HuH-7.5 (cell line): ENCODE measurements at places on chromosomes 5 and 9.

GRCh38 chr5:178349625-178350353, 117.2 kb upstream of the PHYKPL start:
- DNase-seq, result no peak

GRCh38 chr9:125635888-125636287, 71.1 kb downstream of the MAPKAP1 start:
- no peak for DNase-seq

GRCh38 chr5:116378777-116379121, 195.9 kb downstream of the SEMA6A start:
- no peak for DNase-seq

DNA sequence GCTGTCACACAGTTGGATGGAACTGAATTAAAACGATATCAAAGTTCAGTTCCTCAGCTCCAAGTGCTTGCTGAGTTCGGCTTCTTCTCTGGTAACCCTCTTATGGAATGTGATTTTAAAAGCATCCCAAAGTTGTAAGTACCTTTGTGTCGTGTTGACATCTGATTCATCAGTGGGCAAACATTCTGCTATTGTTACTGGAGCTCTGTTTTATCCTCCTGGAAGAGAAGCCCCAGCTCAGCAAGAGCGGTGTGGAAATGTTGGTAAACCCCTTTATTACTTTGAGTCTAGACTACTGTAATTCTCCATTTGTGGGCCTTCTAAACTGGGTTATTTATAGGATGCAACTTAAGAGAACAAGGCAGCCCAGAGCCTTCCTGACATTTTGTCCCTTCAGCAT, 699.3 kb upstream of the WWC1 start:
- no peak for DNase-seq

DNA sequence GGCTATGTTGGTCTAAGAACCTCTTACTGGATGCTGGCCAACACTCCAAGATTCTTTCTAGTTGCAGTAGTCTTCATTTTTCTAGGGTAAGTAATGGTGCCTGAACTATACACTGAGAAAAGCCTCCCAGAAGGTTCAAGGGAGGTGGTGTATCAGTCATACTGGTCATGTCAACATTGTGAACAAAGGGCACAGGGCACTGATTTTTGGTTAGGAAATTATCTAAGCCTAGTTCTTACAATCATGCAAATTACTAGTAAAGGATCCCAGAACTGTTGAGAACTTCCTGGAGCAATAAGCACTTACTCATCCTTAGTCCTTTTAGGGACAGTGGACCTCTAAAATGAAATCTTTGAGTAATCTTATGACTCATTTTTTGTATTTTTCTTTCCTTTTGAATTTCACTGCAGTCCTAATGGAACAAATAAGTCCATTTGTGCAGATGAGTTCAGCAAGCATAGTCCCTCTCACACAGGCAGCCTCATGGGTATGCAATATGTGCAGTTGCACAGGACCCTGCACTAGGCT, 21.1 kb upstream of the CDC42SE2 start:
- no peak for DNase-seq

DNA sequence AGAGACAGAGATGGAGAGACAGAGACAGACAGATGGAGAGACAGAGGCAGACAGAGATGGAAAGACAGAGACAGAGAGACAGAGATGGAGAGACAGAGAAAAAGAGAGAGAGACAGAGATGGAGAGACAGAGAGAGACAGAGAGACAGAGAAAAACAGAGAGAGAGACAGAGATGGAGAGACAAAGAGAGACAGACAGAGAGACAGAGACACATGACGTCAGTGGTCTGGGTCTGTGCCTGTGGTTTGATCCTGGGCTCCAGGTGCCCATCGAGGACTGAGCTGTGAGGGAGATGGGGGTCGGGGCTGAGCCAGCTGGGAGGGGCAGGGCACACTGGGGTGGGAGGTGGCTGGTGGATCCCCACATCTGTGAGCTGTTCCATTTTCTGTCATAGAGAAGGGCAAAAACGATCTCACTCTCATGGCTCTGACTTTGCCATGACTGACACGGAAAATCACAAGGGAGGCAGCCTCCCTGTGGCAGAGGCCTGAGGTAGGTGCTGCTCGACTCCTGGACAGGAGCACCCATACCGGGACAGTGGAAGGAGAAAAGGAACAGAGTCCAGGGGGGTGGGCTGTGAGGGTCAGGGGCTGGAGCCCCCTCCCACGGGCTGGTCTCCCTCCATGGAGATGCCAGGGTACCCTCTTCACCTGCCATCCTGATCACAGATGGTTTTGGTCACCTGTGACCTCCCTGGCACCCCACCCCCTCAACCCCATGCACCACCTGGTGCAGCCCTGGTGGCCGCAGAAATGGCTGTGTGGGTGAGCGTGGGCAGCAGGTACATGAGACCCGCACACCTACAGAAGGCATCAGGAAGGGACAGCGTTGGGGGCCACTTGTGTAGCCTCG, 28.8 kb downstream of the GLT6D1 start:
- DNase-seq, result no peak

DNA sequence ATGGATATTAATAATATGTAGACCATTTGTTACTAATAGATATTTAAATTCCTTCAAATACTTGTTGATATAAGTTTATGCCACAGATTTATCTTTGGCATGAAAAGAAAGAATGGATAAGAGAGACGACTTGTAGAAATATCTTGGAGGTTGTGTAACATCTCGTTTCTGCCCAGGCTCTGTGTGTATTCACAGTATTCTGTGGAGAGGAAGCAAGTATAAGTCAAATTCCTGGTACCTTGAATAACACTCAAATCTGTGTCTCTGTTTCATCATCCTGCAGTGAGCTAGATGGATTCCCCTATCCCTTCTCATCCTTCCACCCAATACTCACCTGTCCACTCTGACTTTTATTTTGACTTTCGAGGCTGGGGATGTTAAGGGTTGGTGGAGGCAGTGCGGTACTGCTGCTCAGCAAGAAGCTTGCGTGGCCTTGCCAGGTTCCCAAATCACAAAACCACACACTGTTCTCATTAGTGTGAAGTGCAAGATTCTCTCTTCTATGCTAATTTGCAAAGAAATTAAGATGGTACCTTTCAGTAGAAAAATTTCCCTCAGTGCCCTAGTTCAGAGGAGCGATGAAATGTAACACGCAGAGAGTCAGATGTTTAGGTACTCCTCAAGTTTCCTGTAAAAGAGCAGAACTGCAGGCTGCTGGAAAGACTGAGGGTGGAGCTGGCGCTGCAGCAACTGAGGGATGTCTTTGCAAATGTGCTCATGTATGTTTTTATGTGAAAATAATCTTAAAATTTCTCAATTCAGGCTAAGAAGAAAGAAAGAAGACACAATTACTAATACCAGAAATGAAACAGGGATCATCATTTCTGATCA, 42.6 kb upstream of the ANKRD18A start:
- no peak for DNase-seq

- no peak for DNase-seq
These were observed 68.9 kb downstream of the RASEF start for GRCh38 chr9:82993856-82994605.

- DNase-seq, result peak; percentile 59
These were observed 12.9 kb downstream of the CXCL14 start for GRCh38 chr5:135565725-135566421.

DNA sequence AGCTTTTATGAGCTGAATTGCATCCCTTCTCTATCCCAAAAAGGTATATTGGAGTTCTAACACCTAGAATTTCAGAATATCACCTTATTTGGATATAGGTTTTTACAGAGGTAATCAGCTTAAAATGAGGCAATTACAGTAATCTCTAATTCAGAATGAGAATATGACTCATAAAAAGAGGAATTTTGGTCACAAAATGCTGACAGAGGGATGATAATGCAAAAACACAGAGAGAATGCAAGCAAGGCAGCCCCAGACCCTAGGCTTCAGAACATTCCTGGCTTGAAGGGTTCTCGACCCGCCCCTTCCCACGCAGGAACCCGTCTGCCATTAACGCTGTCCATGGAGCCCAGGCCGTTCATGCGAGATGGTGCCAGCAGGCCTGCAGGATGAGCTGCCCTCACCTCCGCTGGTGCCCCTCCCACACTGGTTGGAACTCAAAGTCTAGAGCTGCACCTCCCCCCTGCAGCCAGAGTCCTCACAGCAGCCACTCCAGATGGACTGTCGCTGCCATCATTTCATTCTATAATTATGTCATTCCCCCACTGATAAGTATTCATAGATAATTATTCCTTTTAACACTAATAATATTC, 1173.4 kb upstream of the ACO1 start:
- DNase-seq, result no peak

- DNase-seq, result no peak
These were observed 16.1 kb upstream of the LNPEP start for GRCh38 chr5:96919754-96920197.

DNA sequence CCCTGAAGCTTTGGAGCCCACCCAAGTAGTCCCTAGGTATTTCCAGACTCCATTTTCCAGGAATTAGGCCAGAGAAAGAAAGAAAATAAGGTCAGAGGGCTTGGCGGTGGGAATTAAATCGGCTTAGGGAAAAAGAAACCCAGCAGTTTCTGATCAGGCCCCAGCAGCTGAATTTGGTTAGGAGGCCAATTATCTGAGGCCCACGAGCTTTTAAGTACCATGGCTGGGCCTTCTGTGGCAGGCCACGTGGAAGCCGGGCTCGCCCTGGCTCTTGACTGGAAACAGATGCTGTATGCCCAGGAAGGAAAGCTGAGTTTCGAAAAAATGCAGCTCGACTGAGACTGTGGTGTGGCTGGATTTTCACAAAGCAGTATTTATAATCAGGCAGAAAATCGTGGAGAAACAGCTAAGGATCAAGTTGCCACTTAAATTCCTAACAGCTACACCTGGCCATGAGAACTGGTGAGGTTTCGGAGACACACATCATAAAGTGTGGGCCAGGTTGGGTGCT, 75.1 kb upstream of the PANK3 start:
- no peak for DNase-seq

GRCh38 chr9:20138841-20139240, 350.0 kb upstream of the SLC24A2 start:
- DNase-seq, result no peak

DNA sequence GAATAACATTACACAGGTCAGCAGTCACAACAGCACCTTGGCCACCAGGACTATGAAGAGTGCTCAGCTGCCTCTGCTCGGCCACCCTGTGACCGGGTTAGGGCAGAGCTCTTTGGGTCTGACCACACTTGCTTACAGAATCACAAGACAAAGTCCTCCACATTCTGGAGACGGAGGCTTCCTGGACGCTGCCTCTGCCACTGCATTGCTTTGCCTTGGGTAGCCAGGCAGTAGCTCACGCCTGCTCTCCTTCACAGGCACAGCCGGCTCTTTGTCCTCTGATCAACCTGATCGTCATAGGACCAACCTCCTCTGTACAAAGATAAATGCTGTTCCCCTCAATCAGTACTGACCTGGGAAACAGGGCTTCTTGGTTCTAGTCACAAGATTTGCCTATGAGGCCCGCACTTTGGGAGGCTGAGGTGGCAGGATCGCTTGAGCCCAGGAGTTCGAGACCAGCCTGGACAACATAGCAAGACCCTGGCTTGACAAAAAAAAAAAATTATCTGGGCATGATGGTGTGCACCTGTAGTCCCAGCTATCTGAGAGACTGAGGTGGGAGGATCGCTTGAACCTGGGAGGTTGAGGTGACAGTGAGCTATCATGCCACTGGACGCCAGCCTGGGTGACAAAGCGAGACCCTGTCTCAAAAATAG, 128.4 kb upstream of the IER5L start:
- DNase-seq, result no peak
